ENCODE measurements at places on chromosomes 3 and 15.

DNA sequence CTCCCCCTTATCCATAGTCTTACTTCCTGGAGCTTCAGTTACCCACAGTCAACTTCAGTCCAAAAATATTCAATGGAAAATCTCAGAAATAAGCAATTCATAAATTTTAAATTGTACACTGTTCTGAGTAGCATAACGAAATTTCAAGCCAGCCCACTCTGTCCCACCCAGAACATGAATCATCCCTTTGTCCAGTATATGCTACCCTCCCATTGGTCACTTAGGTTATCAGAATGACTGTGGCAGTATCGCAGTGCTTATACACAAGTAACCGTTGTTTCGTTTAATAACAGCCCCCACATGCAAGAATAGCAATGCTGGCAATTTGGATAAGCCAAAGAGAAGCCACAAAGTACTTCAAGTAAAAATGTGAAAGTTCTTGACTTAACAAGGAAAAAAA, 325.3 kb upstream of the ADAMTS9 start:
- DNase-seq: no peak

DNA sequence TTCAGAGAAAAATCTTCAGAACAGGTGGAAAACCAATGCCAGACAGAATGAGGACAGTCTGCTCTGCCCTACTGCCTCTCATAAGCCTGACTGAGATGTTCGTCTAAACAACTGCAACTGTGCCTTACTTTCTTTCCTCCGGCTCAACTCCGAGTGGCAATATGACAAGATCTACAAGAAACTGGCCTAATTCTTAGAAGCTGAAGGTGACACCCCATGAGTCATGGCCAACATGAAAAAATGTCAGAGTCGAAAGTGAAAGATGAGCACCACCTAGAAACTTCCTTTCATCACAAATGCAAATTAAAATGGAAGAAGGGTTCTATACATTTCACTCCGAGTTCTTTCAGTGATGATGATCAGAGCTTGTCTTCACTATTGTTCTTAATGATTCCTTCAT, 12.9 kb downstream of the PCYT1A start:
- DNase-seq: no peak

- no peak for DNase-seq
Measured at GRCh38 chr3:129224984-129225393, 24.4 kb upstream of the COPG1 start.

- no peak for DNase-seq
Measured at GRCh38 chr3:16605966-16606365, 743 bp upstream of the DAZL start.

- DNase-seq: no peak
Measured at GRCh38 chr3:131518680-131519079, 15.9 kb upstream of the MRPL3 start.

DNA sequence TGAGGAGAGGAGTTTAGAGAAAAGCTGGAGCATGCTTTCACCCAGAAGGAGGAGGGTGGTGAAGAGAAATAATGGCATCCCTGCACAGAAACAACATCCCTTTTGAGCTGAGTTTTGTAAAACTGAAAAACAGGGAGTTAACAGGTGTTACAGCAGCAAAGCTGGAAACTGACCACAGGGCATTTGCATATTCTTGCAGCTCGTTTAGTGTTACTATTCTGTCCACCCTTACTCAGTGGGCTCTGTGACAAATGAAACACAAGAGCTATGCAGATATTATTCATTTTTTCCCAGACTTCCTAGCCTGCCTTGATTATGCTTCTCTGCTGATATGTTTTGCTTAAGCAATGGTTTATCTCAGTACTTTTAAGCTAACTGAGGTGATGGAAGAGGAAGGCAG, 272.0 kb downstream of the NEK10 start:
- no peak for DNase-seq

DNA sequence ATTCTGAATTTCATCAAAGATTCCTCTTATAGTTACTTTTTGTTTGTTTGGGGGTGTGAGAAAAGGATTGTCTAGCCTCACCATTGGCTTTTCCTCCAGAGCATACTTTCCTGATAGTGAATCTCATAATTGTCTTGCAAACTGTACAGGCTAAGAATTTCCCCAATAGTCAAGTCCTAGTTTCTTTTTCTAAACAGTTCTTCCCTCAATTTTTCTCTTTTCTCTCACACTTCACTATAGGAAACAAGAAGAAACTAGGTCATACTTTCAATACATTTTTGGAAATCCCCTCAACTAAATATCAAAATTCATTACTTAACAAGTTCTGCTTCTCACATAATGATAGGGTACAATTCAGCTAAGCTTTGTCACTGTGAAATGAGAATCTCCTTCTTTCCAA, 241.9 kb downstream of the IL20RB start:
- DNase-seq: no peak

DNA sequence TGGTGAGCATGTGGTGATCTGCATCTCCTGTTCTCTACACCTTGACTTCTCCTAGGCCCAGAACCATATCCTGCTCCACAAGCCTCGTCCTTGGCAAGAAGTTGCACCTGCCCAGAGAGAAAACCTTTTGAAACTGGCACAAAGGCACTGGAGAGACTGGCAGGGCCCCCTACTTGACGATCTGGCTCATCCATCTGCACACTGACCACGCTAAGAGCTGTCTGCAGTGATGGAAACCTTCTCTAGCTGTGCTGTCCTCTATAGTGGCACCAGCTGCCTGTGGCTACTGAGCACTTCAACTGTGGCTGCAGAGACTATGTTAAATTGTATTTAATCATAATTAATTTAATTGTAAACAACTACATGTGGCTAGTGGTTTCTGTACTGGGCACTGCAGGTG, 26.2 kb upstream of the SRP14 start:
- no peak for DNase-seq

- no peak for DNase-seq
Measured at GRCh38 chr3:65963787-65964677, 74.7 kb downstream of the MAGI1 start.

DNA sequence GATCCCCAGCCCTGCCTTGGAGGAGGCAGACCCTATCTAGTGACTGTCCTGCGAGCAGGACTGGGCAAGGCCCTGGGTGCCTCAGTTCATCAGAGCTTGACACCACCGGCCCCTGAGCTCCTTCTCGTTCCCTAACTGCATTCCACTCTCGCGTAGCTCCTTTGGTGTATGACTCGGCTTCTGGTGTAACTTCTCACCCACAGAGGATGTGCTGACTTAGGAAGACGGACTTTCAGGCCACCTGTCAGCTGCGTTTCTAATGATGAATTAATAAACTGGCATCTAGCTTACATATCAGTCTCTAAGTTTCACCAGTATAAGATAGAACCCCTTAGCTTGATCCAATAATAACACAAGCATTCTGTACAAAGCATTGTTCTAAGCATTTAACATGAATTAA, 17.5 kb downstream of the ABCF3 start:
- DNase-seq: no peak

GRCh38 chr3:66555214-66555844, 54.5 kb upstream of the LRIG1 start:
- DNase-seq: no peak

DNA sequence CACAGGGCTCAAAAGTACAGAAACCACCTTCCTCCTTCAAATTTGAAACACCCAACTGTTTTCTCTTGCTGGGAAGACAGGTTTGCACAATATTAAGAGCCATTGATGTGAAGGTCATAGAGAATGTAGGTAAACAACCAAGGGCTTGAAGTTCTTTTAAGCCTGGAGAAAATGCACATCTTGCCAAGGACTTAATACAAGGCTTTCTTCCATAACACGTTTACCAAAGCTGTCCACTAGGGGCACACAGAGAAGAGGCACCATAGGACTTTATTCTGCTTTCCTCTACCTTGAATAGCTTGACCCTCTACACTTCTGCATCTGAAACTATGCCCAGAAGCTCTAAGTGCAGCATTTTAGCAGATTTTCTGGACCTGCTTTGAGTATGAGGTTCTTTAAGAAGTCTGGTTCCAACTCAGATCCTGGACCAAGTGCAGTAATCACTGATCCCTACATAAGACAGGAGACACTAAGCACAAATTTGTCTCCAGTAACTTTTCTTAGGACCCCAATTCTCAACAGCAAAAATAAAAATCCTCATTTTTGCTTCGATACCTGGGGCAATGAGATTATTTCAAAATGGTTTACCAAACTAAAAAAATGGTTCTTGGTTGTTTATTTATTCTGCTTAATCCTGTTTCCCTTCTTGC, 138.0 kb downstream of the FBN1 start:
- DNase-seq: peak; percentile 49

- DNase-seq: no peak
Measured at GRCh38 chr15:42804739-42805138, 67.8 kb upstream of the CDAN1 start.

GRCh38 chr3:184592371-184593219, 31.0 kb downstream of the EPHB3 start:
- peak; percentile 74 for DNase-seq

DNA sequence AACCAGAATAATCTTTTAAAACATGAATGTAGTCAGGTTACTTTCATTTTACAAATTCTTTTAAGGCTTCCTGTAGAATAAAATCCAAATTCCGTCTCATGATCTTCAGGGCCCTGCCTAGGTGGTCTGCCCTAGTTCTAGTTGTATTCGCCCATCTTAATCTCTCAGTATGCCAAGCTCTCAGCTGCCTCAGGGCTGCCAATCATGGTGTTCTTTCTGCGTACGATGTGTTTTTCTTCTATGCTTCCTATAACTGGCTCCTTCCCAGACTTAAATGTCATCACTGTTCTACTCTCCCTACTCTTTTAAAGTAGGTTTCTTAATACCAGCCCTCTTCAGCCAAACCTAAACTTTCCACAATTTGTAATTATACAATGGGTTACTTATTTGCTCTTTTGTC, 107.4 kb downstream of the GREM1 start:
- no peak for DNase-seq

- no peak for DNase-seq
Measured at GRCh38 chr3:13549623-13550422, 898 bp downstream of the FBLN2 start.

GRCh38 chr3:194178669-194179068, 42.7 kb downstream of the HES1 start:
- no peak for DNase-seq

DNA sequence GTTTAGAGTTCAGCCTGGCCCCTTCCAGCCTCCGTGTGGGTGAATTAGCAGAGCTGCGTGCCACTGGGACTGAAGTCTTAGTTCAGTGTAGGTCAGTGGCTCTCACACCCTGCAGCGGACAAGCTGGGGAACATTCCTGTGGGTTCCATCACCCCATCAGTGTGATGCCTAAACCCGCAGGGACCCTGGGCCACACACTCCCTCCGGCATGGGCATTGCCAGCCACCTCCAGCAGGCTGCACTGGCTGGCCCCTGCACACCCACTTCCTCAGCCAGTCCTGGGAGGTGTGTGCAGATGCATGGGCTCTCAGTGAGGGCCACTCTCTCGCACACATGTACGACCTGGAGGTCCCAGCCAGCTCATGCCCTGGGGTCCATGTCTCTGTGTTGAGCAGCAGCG, 32.1 kb upstream of the TOPBP1 start:
- DNase-seq: no peak

DNA sequence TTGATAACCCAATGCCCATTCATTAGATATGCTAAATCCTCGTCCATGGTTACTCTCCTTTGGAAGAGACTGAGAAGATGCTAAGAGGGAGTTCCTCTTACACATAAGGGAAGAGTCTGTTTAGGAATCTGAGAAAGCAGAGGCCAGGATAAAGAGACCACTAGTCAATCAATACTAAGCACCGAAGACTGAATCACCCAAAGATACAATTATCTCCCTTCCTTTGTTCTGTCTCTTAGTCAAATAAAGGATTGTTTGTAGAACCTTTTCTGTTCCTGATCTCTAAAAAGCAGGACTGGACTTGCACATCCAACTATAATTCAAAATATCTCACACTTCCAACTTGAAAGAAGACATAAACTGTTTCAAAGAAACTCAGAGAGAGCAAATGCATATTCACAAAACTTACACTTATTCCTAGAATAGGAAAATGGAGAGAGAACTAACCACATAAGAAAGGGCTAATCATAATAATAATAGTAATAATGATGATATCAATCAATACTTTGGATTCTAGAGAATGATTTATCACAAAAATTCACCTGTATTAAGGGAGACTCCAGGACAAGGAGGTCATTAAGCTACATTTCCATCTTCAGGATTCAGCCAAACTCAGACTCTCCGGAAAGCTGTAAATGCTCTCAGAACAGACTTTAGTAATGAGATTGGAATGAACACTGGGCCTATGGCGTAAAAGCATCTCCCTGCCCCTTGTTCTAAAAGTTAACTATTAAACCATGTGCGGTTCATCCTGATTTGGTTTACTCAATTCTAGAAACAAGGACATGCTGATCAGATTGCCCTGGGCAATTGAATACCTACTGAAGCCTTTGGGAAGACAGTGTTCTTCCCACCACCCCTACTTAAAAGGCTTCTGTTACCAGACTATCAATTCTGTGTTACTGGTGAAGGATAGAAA, 401.5 kb downstream of the ZBTB20 start:
- no peak for DNase-seq

- no peak for DNase-seq
Measured at GRCh38 chr15:96595951-96596350, 265.5 kb downstream of the NR2F2 start.

DNA sequence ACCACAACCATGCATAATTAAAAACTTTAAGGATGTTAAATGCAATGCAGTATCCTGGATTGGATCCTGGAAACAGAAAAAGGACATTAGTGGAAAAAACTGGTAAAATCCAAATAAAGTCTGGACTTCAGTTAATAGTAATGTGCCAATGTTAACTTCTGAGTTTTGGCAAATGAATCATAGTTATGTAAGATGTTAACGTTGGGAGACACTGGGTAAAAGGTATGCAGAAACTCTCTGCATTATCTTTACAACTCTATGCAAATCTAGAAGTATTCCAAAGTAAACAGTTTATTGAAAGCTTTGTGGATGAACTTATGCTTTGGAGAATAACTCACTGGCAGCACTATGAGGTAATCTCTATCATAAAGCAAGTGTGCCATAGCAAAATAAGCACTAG, 357.4 kb downstream of the RORA start:
- DNase-seq: no peak

DNA sequence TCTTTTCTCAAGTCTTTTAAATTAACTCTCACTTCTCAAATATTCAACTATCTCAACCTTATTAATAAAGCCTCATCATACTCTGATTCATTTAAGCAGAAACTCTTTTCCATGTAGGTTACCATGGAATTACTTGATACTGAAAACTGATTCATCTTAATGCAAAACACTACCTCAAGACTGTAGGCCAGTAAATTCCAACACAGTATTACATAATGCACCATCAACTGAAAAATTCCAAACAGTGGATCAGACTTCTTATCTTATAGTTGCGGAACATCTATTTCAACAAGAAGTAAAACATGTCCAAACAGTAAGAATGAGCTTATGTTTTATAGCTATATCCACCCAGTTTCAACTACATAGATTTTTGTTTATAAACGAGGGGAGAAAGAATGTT, 124.5 kb downstream of the PEAK1 start:
- DNase-seq: no peak

All from SK-N-DZ (cell line).